ENCODE measurements at places on chromosomes 5 and 9.

GRCh38 chr9:706606-707459 lies 134.7 kb upstream of the DMRT1 start:
- no peak for DNase-seq

DNA sequence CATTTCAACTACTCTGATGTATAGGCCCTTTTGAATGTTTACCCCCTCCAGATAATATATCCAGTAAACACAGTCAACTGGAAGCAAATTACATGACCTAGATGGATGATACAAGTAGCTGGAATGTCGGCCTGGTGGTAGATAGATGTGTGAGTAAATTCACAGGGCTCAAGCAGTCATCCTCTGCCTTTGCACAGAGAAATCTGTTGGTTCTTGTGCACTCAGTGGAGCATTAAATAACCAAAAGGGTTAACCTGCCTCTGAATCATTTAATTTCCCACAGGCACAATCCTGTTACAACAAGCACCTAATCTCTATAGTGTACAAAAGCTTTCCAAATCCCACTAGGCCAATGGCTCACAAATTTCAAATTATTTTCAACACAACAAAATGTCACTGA lies 668.3 kb downstream of the DNAH5 start:
- DNase-seq: no peak

- DNase-seq: peak; percentile 62
Measured at GRCh38 chr5:83473346-83474160, 2.0 kb downstream of the VCAN start.

DNA sequence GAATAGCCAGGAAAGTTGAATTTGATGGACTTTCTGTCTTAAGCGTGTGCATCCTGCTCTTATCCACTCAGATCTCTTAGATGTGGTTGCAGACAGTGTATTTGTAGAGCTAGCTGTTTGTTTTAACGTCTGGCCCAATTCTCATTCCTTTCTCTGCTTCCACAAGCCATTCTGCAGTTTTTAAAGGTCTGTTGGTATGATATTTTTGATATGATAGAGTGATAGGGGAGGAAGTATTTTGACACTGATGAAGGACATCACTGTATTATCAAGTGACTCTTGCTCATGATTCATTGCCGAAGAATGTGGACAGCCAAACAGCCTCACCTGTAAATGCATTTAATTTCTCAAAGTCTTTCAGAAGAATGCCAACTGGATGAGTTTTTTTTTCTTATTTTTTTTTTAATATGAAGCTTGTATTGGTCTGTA lies 4.5 kb downstream of the TJP2 start:
- DNase-seq: no peak

DNA sequence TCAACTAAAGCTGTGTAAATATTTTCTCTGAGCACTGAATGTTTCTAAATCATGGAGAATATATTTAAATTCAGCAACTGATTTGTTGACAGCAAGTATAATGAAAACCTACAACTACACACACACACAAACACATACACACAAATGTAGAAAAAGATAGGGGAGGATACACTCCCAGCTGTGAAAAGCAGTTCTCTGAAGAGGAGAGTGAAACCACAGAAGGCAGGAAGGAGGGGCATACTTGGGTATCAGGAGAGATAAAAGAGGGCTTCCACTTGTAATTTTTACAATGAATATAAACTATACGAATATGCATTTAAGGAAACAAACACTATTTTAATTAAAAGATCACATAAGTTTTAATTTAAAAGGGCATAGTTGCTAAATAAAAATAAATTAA lies 227.8 kb upstream of the SLC24A2 start:
- DNase-seq: no peak

DNA sequence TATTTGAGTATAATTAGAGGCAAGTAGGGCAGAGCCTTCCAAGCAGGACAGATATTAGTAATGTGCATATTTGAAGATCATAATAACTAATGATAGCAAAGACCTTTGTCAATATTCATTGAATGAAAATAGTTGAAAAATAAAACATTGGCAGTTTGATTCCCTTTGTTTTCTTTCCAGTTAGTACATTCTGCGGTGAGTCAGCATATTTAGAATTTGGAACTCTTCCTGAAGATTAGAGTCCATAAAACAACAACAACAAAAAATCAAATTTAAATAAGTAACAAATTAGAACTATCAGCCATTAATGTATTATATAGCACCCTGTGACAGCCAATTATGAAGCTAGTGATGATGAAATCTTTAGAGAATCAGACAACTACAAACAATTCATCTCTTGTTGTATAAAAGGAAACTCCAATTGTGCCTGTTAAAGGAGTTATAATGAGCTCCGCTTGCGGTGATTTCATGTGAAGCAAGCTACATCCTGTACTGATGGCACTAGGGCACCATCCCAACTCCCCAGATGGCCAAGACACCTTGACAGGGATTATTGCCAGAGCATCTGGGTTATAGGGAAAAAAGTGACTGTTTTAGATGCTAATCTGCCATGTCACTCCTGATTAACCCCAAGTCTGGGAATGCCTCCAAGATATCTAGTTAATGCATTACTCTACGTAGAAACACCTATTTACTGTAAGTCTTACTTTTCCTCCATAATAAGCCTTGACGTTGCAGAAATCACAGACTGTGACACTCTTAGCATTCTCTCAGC lies 6.8 kb downstream of the IFNA8 start:
- no peak for DNase-seq

GRCh38 chr9:111287127-111287526 lies 42.9 kb downstream of the OR2K2 start:
- DNase-seq: no peak

DNA sequence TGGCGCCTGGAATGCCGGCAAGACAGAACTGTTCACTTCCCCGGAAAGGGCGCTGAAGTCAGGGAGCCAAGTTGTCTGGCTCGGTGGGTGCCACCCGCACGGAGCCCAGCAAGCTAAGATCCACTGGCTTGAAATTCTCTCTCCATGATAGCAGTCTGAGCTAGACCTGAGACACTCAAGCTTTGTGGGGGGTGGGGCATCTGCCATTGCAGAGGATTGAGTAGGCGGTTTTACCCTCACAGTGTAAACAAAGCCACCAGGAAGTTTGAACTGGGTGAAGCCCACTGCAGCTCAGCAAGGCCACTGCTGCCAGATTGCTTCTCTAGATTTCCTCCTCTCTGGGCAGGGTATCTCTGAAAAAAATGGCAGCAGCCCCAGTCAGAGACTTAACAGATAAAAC lies 277.4 kb downstream of the SLCO4C1 start:
- no peak for DNase-seq

Data from NCI-H1105 treated with DMSO at 0.1 percent for 48 hours (cell line).